ENCODE measurements at places on chromosomes 5 and 9. TPM values are rescaled to one million over a fixed set of nuclear protein-coding genes. Genes with fewer than 3 reads are reported as not detected.
A peak's percentile ranks its signal among the peaks of the same experiment; 100 is the strongest.

MGAT4B gene
- total RNA-seq = 54.8 TPM

IFNA21 gene
- total RNA-seq = not detected

SH3RF2 gene
- 1.7 TPM for total RNA-seq

SLC25A48 gene
- 0.42 TPM for total RNA-seq

PALM2AKAP2 gene
- total RNA-seq = 4.6 TPM

COL27A1 gene
- 2.5 TPM for total RNA-seq

HTR4 gene
- not detected for total RNA-seq

CCDC192 gene
- 1.1 TPM for total RNA-seq

PPP3R2 gene
- 0.06 TPM for total RNA-seq

ADAMTS16 gene
- not detected for total RNA-seq

TXNDC8 gene
- total RNA-seq = not detected

FOXD4L5 gene
- total RNA-seq = not detected

ADAMTS19 gene
- total RNA-seq = 23.4 TPM

SAPCD2 gene
- 0.17 TPM for total RNA-seq

NMUR2 gene
- total RNA-seq = not detected

RANBP17 gene
- 28.2 TPM for total RNA-seq

DNA sequence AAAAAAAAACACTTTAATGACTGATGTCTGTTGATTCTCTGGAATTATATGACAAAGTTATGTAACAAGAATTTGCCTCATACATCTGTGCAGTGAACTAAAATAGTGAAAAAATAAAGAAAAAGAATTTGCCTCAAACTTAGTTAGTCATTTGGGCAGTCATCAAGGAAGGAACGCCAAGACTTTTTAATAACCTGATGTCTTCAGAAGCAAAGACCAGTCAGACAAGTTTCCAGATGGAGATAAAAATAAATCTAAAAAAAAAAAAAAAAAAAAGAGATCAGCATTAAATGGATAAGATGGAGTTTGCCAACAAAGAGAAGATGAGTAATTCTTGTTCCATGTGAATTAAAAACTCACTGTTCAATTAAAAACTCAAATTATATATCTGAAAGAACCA, 52.3 kb upstream of the JMY start:
- DNase-seq = no peak

GRCh38 chr5:141814064-141814964, 63.9 kb downstream of the PCDH1 start:
- no peak for DNase-seq

- no peak for DNase-seq
Observed at GRCh38 chr9:109341561-109341960, 20.7 kb upstream of the EPB41L4B start.

DNA sequence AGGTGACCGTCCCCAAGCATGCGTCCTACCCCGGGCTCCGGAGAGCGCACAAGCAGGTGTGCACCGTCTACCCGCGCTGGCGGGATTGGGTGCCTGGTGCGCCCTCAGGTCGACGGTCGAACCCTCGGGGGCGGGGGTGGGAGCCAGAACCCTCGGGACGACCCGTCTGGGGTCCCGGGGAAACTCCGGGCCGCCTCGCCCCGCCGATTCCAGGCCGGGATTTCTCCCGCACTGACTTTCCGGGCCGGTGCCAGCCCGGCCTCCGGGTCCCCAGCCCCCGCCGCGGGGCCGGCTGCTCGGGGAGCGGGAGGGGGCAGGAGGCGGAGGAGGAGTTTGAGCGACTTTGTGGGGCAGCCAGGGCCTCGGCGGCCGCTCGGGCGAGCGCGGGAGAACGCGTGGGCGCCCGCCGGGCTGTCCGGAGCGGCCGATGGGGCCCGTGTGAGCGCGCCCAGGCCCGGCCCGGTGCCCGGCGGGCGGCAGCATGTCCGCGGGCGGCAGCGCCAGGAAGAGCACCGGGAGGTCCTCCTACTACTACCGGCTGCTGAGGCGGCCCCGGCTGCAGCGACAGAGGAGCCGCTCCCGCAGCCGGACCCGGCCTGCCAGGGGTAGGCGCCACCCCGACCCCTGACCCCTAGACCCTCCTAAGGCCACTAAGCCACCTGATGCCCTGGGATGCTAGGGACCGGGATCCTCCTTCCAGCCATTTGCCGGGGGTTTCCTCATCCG, at the start of gene DAB2IP:
TSS of gene DAB2IP (plus strand) at position 340 of the 726 bp plus-strand sequence. CDS start at position 482, 142 bp downstream.
- no peak for DNase-seq

- DNase-seq = no peak
Observed at GRCh38 chr5:4570047-4570995, 569.8 kb upstream of the ADAMTS16 start.

DNA sequence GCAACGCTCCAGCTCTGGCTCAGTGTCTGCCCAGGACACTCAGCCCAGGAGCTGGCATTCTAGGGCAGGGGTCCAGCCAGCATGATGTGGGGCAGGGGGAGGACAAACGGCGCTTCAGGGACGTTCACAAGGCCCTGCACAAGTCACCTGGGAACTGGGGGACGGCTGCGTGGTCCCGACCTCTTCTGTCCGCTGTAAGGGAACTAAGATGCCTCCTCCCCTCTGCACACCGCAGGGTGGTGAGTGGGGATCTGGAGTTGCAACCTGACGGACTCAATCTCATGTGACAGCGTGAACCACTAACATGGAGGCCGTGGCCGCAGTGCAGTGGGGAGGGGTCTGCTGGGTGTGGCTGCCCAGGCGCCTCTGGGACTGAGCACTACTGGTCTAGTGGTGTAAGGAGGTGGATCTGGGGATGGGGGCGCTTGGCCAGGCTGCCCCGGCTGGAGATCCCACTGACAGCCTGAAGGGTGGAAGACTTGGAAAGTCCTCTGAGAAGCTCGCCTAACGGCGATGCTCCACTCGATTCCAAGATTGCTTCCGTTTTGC, 88.0 kb upstream of the RAPGEF1 start:
- no peak for DNase-seq

GRCh38 chr5:33936381-33937016, at the start of gene RXFP3:
TSS of gene RXFP3 (plus strand) at chr5:33936386. CDS start at chr5:33936741, 355 bp downstream.
- peak; percentile 89 for DNase-seq

DNA sequence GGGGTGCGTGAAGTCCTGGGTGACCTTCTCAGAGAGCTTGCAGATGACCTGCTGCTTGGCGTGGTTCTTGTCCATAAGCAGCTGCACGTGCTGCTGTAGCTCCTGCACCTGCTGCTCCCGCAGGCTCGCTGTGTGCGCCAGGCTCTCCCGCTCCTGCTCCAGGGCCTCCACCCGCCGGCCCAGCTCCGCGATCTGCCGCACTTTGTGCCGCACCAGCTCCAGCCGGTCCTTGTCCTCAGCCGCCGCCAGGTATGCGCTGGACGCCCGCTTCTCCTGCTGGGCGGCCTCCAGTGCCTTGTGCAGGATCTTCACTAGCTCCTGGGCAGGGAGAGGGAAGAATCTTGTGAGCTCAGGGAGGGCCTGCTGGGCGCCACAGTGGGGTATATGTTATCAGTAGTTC, 28.5 kb upstream of the CORO2A start:
- no peak for DNase-seq

GRCh38 chr5:58412932-58413331, 47.0 kb downstream of the PLK2 start:
- DNase-seq = no peak

DNA sequence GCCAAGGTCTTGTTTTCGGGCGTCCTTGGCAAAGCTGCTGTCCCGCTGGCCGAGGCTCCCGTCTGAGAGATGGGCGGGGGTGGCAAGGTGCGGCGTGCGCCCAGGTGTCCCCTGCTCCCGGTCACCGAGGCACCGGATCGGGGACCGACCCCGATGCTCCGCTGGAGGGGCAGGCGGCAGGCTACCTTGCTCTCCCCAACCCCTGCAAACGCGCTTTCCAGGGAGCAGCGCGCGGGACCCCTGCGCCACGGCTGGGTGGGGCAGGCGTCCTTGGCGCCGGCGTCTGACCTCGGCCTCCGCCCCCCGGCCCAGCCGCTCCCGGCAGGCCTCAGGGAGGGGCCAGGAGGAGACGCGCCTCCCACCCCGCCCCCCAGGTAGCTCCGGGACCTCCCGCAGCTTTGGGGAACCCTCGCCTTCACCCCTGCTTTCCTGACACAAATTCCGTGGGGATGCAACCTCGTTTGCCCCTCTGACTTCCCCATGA, 551 bp downstream of the N4BP3 start:
- no peak for DNase-seq

DNA sequence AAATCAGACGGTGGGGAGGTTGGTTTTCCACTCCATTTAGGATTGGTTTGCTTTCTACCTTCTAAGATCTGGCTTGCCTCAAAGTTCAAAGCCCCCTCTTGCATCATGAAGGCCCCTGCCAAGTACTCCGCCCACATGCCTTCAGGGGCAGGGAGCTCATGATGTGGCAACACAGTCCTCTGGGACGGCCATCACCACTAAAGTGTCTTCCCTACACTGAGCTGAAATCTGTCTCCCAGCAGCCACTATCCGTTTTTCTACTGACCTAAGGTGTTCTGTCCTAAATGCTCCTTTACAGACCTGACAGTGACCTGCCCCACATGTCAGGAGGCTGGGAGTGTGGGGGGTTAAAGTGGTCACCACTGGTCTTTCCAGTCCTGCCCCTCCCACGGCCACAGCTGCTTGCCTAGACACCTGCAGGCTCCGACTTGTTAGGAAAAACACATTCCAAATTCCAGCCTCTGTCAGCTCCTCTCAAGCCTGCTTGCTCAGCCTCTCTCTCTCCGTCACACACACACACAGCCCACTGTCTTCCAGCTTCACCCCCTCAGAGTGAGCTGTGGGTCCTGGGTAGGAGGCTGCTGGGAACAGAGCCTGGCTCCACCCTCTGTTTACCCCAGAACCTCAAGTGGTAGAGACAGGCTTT, 44.9 kb downstream of the SHB start:
- DNase-seq = no peak

- no peak for DNase-seq
Observed at GRCh38 chr5:172448999-172449398, 5.3 kb downstream of the SH3PXD2B start.

DNA sequence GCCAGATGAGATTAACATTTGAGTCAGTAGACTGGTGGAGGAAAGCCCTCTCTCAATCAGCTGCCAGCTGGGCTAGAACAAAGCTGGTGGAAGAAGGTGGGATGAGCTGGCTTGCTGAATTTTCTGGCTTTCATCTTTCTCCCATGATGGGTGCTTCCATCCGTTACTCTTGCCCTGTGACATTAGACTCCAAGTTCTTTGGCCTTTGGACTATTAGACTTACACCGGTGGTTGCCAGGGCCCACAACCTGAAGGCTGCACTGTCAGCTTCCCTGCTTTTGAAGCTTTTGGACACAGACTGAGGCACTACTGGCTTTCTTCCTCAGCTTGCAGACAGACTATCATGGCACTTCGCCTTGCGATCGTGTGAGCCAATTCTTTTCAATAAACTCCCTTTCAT, 642.7 kb downstream of the TAF11L14 start:
- no peak for DNase-seq

DNA sequence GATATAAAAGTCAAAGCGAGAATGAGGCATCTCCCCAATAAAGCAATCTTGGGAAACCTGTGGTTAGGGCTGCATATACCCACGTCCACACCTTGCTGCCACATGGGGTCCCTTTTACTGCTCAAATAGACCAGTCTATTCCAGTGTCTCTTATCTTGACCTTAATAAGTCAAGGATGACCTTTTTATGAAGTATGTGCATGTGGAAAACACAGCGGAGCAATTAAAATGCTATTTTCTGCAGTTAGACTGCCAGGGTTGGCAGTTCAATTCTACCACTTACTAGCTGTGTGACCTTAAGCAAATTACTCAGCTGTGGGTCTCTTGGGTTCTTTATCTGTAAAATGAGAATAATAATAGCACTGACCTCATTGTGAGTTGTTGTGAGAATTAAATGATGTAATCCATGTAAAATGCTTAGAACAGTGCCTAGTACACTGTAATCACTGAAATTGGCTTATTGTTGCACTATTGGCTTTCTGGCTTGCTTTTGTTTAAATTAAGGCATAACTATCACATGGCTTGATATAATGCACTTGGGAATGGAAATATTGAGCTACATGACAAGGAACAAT, 67.8 kb upstream of the HSPB3 start:
- no peak for DNase-seq

- no peak for DNase-seq
Observed at GRCh38 chr5:27011274-27011673, 27.1 kb downstream of the CDH9 start.

- no peak for DNase-seq
Observed at GRCh38 chr9:70085241-70085640, 41.6 kb downstream of the MAMDC2 start.

GRCh38 chr5:91651704-91652103, 268.6 kb upstream of the ARRDC3 start:
- no peak for DNase-seq

- no peak for DNase-seq
Observed at GRCh38 chr9:130304116-130304515, 38.6 kb downstream of the HMCN2 start.

DNA sequence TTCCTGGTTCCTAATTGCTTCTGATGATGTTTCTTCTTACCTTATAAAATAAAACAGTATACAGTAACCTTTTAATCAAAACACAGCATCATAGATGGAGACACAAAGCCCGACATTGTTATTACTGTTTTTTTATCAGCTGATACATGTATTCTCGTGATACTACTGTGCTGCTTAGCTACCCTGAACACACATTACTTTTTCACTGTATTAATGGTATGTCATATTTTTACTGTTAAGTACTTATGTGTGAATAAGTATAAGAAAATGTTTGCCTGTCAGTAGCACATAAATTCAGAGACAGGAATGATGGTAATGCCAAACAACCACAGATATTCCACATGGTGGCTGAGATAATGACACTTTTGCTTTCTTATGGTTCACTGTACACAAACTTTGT, 68.7 kb downstream of the RAB24 start:
- no peak for DNase-seq

DNA sequence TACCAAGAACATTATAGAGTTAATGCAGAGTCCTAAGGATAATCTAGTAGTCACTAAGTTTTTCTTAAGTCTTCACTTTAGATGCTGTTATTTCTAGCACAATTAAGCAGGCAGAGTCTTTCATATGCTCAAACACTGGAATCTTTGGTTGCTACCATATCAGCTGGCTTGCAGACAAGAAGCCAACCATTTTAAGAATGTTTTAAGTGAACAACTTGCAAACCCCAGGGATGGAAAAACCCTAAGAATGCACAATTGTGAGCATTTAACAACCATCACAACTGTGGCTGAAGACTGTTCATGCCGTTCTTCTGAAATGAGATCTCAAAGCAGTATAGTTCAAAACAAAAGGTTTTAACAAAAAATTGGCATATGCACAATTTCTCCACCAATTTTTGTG, 55.1 kb downstream of the CSNK1A1 start:
- DNase-seq = no peak

DNA sequence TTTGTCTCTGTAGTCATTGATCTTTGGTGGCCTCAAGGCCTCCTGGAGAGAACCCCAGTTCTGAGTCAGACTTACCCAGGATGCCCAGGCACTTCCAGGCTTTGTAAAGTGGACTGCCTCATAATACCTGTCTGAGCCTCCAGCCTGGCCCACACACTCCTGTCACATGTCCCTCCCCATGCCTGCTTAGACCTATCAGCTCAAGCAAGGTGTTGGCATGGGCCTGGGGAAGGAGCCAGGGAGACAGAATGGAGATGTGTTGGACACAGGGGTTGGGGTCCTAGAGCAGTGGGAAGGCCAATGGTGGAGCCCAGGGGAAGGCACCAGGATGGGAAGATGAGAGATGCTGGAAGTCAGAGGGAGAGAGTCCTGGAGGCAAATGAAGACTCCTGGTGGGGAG, 136.2 kb downstream of the CFAP90 start:
- DNase-seq = no peak
